ENCODE measurements at places on chromosomes 13 and 19. TPM values are rescaled to one million over a fixed set of nuclear protein-coding genes. Genes with fewer than 3 reads are reported as not detected.

Gene ZNF787
- total RNA-seq: 25.0 TPM

Gene PRSS57
- total RNA-seq: not detected

Gene LILRB2
- total RNA-seq: 1.9 TPM

Gene UQCR11
- total RNA-seq: 63.2 TPM

- DNase-seq: no peak
These were observed 416.4 kb downstream of the ITGBL1 start for GRCh38 chr13:101868585-101869469.
